SK-N-MC (cell line): ENCODE measurements at places on chromosomes 2 and 18.

DNA sequence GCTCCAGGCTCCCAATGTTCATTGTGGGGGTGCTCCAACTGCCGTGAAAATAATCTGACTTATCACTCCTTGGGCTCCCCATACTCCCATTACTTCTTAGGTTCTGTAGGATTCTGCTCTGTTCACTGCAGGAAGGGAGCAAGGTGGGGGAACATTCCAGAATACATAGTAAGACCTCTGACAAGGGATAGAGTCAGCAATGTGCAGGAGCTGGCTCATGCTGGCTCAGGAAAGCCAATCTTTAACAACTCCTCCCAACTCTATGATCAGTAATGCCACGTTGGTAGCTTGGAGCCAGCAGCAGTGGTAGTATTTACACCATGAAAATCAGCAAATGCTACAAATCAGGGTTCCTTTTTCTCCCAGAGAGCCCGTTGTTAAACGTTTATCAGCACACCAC lies 44.4 kb downstream of the FECH start:
- no peak for DNase-seq

DNA sequence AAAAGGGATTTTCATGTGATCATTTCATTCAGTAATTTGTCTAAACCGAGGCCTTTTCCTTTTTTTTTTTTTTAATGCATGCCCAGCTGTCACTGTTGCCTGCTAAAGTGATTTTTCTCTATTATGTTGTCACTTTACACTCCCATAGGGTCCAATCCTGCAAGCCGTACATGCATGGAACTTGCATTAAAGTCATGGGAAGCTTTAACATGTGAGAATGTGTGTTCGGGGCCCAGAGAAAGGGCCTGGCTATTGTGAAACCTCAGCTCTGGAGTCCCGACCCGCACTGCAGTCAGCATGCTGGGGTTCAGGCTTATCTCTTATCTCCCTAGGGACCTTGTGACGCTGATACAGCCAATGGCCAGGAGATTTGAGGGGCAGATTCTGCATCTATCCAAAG lies 474.6 kb downstream of the SLC4A3 start:
- no peak for DNase-seq

DNA sequence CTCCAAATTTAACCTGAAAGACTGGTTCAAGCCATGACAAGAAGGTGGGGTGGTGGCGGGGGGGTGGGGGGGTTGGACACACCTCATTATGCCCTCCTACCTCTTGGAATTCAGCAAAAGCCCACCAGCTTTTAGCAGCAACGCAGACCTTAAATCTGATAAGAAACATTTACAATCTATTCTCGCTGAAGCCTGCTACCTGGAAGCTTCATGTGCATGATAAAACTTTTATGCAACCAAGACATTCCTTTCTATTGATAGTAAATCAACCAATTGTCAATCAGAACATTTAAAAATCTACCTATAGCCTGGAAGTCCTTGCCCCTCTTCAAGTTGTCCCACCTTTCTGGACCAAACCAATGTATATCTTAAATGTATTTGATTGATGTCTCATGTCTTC lies 113.6 kb upstream of the FAM98A start:
- no peak for DNase-seq

GRCh38 chr2:202169832-202170424 lies 68.5 kb downstream of the SUMO1 start:
- DNase-seq = no peak

GRCh38 chr2:69723791-69724190 lies 18.1 kb upstream of the ANXA4 start:
- no peak for DNase-seq

DNA sequence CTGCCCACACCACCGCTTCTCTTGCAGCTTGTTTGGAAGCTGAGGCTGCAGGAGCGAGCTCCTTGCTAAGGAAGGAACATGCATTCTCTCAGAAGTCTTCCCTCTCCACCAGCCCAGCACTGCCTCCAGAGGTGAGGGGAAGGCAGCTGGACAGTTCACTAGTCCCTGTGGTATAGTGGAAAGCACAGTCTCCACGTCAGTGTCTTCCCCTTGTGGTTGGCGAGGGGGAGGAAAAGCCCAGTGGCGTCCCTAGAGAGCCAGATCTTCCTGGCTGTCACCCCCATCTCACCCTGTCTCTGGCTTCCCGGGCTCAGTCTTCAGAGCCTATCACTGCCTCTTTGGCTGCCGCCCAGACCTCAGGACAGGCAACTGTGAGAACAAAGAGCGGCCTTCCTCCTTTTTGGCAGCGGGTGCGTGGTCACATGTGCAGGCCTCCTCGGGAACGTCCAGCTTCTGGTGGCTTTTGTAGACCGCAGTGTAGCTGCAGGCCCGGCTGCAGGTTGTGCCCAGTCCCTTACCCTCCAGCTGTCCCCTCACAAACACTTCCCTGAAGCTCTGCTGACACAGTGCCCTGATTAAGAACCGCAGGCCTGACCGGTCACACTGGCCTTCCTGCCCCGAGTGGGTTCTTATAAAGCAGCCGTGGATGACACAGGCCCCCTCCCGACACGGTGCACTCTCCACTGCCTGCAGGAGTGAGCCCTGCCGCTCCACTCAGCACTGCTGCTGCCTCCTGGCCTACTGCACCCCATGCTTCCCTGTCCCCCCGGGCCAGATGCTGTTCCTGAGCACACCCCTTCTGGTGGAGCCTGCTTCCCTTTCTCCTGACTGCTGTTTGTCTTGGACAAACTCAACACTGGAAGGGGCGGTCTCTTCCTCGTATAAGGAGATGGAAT lies 90.9 kb downstream of the RNF144A start:
- DNase-seq = no peak

DNA sequence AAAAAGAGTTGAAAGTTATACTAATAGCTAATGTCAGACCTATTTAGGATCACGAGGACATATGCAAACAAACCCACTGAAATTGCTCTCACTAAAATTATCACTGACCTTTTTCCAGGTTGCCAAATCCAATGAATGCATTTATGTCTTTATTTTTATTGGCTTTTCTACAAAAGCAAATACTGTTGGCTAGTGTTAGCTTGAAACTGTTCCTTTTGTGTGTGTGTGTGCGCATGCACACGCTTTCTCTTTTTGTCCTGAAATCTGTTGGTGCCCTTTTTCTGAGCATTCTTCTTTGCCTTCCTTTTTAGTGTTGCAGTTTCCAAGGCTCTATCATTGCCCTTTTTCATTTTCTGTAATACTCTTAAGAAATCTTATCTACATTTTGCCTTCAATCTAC lies 1269.2 kb downstream of the LRP1B start:
- no peak for DNase-seq

GRCh38 chr18:8046441-8046840 lies 479.3 kb downstream of the PTPRM start:
- DNase-seq = no peak

DNA sequence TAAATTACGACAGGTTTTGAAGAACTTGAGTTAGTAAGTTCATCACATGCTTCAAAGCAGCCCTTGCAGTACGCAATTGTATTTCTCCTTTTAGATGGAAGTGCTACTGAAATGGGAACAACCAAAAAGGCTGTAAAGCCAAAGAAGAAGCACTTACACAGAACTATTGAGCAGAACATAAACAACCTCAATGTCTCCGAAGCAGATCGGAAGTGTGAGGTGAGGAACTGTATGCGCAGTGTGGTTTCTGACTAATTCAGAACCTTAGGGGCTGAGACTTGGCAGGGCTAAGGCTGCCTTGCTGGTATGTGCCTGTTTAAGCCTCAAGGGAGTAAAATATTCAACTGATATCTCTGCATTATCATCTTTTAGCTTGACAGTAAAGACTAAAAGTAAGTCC lies 8.4 kb downstream of the NCAPH start:
- DNase-seq = no peak

- DNase-seq = no peak
Observed at GRCh38 chr2:206064077-206064476, 21.9 kb downstream of the INO80D start.
